Naive thymus-derived CD4-positive, alpha-beta T cell (primary cell): ENCODE measurements at places on chromosomes 1 and 21. TPM values are rescaled to one million over a fixed set of nuclear protein-coding genes. Genes with fewer than 3 reads are reported as not detected.

Gene OR10J1
- not detected for polyA plus RNA-seq

Gene LCE2B
- not detected for polyA plus RNA-seq

GRCh38 chr1:145960468-145961108 lies 2.8 kb upstream of the LIX1L start:
- no peaks in the 10 kb centered on the region for H3K27me3 ChIP-seq
- DNase-seq, result peak; percentile 33

GRCh38 chr1:7579016-7579415 lies 192.1 kb upstream of the VAMP3 start:
- H3K27me3 ChIP-seq, result no peaks in the 10 kb centered on the region
- no peak overlapping the region for H3K4me3 ChIP-seq
- no peak for DNase-seq
- no peak overlapping the region for H3K27ac ChIP-seq
- H3K36me3 ChIP-seq, result no peaks in the 10 kb centered on the region

GRCh38 chr1:59739111-59739510 lies 75.6 kb upstream of the HOOK1 start:
- no peaks in the 10 kb centered on the region for H3K36me3 ChIP-seq
- no peaks in the 10 kb centered on the region for H3K4me1 ChIP-seq
- no peak overlapping the region for H3K4me3 ChIP-seq
